ENCODE measurements at places on chromosomes 16 and 17.

- no peak for DNase-seq
Observed at GRCh38 chr16:2429771-2430663, 770 bp downstream of the CCNF start.

DNA sequence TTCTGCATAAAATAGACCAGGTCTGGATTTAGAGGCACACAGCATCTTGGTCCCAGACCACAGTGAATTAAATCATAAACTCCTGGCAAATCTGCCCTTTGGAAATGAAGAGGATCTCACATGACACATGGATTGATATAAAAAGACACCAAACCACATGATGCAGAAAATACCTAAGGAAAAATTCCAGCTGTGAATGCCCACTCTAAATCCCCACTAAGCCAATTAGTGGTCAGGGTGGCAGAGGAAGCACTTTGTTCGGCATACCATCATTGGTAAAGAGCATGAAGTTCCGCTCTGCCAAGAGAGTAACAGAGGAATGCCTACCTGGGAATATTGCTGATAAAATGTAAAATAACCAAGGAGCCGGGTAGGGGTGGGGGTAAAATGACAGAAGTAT lies 32.4 kb upstream of the NOL11 start:
- no peak for DNase-seq

DNA sequence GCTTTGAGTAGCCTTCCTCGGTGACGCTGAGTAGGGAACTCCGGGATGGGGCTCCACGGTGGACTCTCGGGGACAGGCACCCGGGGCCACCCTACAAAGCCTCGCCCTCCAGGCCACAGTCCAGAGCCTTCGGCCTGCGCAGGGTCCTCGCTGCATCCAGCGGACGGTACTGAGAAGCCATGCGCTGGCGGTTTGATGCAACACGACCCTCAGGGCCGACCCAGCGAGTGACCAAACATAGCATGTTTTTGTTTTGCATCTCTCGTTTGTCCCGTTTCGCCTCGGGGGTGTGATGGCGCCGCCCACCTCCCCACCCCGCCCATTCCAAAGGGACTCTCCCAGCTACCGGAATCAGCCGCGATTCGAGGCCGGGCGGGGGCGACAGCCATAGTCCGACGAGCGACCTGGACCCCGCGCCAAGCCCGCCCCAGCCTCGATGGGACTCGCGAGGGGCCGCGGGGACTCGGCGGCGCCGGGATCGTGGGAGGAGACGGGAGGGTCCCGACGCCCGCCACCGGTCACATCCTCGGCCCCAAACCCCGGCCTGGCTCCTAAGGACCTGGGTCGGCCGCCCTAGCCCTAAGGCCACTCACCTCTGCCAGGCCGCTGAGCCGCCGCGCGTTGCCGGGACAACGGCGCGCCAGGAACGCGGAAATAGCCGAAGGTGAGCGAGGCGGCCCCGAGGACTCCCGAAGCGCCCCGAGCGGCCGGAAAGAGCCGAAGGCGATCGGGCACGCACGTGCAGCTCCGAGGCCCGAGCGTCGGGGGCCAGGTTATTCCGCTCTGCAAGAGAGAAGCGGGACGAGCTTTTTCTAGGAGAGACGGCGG lies 1.6 kb downstream of the IFT140 start:
- peak; percentile 91 for DNase-seq

- DNase-seq, result no peak
Observed at GRCh38 chr16:66359811-66360608, 6.5 kb upstream of the CDH5 start.

GRCh38 chr16:84499638-84500037 lies 4.8 kb downstream of the MEAK7 start:
- DNase-seq, result no peak

DNA sequence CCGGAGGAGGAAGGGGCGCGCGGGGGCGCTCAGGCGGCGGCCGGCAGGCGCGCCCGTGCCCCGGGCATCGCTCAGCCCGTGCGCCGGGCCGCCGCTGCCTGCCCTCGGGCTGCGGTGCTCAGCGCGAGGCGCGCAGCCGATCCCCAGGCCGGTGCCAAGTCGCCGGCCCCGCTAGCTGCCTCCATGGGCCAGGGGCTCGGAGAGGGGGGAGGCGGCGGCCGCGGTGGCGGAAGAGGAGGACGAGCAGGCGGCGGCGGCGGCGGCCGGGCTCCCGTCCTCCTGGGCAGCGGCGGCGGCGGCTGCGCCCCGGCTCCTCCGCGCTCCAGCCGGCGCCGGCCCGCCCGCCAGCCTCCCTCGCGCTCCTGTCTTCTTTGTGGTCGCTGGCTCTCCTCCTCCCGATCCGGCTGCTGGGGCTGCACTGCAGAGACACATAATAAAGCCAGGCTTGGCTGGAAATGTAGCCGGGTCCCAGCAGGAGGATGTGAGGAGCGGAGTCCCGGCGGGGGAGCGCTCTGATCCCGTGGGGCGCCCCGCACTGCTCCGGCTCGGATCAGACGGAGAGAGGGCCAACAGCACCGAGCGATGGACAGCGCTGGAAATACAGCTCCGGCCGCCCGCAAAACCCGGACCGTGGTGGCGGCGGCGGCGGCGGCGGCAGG lies 889 bp upstream of the ZNF423 start:
- no peak for DNase-seq

- DNase-seq, result no peak
Observed at GRCh38 chr17:79006046-79006445, 3.5 kb downstream of the CANT1 start.

DNA sequence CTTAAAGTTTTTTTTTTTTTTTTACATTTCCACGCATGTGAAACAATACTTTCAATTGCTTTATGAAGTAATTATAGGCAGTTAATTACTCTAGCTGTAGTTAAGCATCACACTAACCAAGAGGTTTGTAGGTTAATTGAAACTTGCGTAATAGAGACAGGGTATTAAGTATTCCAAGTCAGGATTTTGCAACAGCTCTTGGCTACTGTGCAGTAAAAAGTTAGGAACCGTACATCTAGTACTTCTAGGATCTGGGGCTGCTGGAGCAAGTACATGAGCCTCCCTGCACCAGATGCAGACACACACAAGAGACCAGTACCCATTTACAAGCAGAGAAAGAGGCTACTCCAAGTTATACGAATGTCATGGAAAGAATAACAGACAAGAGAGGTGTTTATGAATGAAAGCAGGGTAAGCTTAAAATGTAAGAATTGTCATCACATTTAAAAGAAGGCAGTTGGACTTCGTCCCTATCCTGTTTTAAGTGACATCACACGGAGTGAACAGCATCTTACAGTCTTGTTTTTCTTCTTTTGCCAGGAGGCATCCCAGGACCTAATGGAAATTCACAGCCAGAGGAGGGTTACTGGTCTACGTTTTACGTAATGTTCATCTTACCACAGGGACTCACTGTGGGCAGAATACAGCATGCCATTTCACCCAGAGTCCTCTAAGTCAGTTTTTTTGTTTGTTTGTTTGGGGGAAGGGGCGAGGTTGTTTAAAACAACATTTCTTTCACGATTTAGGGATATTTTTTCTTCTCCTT lies 379.6 kb upstream of the PSMD7 start:
- DNase-seq, result no peak

DNA sequence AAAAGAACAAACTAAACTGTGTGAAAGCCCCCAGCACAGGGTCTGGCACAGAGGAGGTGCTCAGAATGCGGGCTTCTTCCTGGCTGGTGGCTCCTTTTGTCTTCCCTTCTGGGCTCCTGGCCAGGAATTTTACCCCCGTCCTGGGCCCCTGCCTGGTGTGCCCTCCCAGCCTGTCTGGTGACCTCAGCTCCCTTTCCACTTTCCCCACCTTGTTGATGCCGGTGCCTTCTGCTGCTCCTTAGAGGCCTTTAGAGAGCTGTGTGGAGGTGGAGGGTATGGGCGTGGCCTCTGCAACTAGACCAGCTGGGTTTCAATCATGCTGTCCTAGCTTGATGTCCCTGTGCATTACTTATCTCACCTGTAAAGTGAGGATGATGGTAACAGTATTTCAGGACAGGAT lies 16.8 kb downstream of the PIRT start:
- no peak for DNase-seq

- DNase-seq, result peak; percentile 44
Observed at GRCh38 chr16:48054881-48055601, 100.8 kb downstream of the ABCC12 start.

GRCh38 chr17:42312285-42313130 lies 24.2 kb downstream of the STAT5A start:
- DNase-seq, result peak; percentile 79

GRCh38 chr17:77217566-77217965 lies 76.8 kb downstream of the SEC14L1 start:
- DNase-seq, result no peak

DNA sequence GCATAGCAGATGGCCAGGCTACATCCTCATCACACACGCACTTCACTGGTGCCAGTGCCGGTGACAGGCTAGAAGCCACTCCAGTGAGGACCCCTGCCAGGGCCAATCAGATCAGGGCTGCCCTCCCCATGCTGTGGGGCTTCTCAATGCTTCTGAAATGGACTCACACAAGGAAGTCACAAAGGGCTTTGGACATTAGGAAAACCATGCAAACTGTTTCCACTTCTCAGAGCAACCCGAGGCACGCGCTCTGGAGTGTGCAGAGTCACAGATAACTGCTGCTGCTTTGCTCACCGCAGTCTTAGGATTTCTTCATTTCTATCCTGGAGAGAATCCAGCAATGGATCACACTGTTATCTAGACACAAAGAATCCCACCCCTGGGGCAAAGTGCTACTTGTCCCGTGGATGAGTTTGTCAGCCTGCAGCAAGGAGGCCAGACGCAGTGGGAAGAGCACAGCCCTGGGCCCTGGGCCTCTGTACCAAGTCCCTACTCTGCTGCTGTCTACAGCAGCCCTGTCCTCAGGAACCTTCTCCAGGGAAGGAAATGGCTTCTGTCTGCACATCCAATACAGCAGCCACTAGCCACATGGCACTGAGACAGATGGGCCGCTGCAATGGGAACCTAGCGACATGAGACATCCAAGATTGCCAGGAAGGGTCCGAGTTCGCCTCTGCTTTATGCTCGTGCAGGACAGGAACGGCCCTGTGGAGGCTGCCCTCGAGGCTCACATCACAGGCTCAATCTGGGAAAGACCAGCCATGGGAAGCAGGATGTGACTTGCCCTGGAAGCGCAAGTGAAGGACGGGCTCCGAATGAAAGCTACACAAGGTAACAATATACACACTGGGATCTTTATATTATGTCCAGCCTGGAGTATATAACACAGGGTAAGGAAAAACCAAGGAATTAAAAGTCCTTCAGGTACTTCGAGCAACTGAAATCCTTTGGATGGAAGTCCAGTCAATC lies 169.3 kb downstream of the ZFHX3 start:
- no peak for DNase-seq

GRCh38 chr17:74646231-74646630 lies 22.7 kb upstream of the CD300E start:
- no peak for DNase-seq

DNA sequence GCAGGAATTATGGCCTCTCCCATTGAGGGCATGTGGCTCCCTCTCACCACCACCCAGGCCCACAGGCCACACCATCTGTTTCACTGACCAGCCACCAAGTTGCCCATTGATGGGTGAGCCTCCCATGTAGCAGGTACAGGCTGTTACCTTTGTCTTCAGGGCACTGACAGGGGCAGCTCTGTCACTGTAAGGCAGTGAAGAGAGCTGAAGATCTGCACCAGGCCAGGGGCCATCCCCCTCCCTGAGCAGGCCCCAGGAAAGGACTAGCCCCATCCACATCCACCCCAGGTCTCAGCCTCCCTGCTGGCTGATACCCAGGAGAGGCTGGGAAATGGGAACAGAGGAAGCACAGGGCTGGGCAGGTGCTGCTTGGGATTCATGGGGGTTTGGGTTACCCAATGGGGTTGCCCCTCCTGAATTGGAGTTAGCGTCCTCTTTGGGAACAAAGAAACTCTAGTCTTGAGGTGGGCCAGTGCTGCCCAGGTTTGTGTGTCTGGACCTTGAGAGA lies 1691.4 kb downstream of the TP53TG3F start:
- no peak for DNase-seq
